Fibroblast of the conjunctiva (primary cell): ENCODE measurements at places on chromosomes 11 and 22.
A peak's percentile ranks its signal among the peaks of the same experiment; 100 is the strongest.

DNA sequence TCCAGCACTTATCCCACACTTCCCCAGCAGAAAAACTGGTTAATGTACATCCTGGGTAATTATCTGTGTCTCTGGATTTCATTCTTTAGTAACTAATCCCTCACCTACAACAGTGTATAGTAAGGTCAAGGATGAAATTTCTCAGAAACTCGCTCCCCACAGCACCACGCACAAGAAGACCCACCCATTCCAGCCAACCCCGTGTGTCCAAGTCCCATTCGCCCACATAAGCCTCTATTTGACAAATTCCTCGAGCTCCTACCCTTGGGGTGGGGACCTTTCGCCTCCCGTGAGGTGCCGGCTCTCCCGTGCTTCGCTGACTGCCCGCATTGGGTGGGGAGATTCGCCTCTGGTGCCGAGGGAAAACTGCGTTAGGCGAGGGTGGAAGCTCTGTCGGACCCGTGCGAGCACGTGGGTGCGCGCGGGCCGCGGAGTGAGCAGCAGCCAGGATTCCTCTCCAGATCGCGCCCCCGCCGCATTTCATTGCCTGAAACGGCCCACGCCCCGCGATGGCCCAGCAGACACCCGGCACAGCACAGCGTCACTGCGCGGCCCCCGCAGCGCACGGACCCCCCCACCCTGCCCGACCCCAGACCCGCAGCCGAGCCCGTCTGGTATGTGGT is 866 bp downstream of the EXPH5 start:
- DNase-seq: no peak

GRCh38 chr11:90849312-90849711 is 626.5 kb upstream of the CHORDC1 start:
- DNase-seq: no peak

GRCh38 chr22:35205961-35206360 is 51.3 kb upstream of the HMGXB4 start:
- DNase-seq: no peak

GRCh38 chr11:116730241-116730561 is 42.6 kb downstream of the BUD13 start:
- no peak for DNase-seq

GRCh38 chr22:17700778-17701177 is 62.2 kb downstream of the BCL2L13 start:
- DNase-seq: no peak

- no peak for DNase-seq
Observed at GRCh38 chr11:5690216-5690615, 626 bp downstream of the TRIM22 start.

GRCh38 chr11:61076506-61077304 is 25.6 kb upstream of the CD5 start:
- DNase-seq: no peak

GRCh38 chr11:56849250-56849649 is 100.8 kb upstream of the OR9G4 start:
- DNase-seq: no peak

GRCh38 chr22:25509374-25509791 is 55.1 kb upstream of the GRK3 start:
- DNase-seq: no peak

GRCh38 chr11:19790831-19791552 is 78.4 kb downstream of the NAV2 start:
- DNase-seq: no peak

DNA sequence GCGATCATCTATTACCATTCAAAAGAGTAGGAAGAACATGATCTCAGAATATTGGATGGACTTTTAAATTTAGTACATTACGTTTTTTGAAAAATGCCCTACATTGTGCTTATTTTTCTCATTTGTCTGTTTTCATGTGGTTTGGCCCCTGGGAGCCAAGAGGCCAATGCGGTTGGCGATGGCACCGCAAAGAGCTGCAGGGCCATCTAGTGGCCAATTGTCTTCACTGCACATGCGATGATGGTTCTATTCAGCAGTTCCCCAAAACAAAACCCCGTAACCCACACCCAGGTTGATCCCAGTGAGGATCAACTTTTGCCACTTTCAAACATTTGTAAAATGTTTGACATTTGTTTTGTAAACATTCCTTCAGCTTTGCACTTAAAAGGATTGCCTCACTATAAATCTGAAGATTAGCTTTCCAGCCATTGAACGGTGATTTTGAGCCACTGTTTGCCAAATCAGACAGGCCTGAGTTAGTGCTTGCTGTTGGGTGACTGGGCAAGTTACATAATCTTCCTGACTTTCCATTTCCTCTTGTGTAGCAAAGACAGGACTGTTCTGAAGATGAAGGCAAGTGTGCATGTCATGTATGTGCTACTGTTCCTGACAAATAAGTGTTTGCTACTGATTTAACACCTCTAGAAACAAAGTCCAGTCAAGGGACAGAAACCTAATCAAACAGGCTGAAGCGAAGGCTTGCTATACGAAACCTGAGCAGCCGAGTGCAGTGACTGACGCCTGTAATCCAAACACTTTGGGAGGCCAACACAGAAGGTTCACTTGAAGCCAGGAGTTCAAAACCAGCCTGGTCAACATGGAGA is 29.2 kb upstream of the XBP1 start:
- peak; percentile 63 for DNase-seq

DNA sequence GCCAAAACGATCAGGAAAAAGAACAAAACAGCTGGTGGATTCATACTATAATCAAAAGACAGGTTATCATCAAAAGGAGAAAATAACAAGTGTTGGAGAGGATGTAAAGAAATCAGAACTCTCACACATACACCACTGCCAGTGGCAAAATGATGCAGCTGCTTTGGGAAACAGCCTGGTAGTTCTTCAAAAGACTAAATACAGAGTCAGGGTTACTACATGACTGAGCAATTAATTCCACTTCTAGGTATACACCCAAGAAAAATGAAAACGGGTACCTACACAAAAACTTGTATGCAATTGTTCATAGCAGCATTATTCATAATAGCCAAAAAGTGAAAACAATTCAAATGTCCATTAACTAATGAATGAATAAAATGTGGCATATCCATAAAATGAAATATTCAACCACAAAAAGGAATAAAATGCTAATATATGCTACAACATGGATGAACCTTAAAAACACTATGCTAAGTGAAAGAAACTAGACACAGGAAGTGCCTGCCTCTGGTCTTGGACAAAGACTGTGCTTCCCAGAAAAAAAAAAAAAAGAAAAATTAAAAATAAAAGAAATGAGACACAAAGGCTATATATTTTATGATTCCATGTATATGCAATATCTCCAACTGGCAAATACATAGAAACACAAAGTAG is 8.3 kb downstream of the UEVLD start:
- no peak for DNase-seq

GRCh38 chr11:48103621-48104567 is 112.7 kb upstream of the OR4B1 start:
- DNase-seq: no peak

DNA sequence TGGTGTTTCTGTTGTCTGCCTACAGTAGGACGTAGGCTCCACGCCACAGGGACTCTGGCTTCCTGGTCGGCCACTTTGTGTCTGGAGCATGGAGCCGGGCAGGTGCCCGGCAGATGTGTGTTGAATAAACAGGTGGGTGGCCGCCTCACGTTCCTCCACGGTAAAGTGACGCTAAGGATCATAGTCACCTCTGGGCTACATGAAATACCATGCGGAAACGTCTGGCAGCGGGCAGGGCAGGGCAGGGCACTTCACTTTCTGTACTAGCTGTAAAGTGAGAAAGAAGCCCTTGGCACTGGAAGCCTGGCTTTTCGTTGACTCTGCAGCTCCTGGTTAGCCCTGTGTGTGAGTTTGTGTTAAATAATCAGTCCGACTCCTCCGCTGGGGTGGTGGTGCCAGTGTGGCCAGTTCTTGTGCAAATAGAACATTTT is 52.4 kb downstream of the MCM5 start:
- DNase-seq: no peak

DNA sequence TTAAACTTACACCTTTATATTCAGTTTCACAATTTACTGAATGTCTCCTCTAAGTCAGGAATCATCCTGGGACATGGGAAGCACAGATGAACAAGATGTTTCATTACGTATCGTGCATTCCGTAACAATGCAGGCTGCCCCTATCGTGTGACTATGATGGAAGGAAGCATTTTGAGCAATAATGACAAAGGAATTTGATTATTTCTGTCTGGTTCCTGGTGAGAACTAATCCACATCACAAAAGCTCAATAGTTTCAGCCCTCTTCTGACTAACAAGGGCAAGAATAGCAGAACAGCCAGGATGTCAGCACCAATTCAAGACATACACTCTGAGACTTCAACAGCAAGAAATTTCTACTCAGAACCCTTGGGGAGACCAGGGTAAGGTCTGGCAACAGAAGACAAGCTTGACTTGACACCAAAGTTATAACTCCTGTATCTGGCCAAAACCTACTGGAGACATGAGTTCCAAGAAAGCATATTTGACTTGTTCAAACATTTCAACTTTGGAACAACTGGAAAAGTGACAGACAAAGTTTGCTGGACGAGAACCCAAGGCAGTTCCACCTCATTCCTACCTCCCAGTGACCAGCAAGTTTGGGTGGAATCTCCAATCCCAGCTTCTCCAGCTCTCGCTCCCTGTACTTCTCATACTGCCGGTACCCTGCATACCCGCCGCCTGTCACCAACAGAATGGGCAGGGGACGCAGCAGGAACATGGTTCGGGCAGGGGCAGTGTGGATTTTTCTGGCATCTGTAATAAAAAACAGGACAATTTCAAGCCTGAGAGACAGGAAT is 14.3 kb downstream of the PISD start:
- DNase-seq: no peak

DNA sequence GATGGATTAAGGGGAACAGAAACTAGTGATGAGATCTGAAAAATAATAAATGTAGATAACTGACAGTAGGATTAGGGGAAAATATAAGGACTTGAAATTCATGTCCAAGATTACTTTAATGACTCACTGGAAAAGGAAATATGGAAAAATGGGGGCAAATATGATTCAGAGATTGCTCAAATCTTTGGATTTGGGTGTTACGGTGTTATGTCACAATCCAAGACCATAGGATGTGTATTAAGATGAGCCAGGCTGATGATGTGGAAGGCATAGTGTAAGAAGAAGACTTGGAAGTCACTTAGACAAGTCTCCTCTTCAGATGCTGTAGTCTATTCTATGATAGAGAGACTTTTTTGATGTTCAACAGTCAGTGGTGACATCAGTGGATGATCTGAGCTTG is 323.7 kb downstream of the LUZP2 start:
- DNase-seq: no peak

- DNase-seq: peak; percentile 96
Observed at GRCh38 chr11:122186439-122187080, 70.5 kb upstream of the BLID start.

DNA sequence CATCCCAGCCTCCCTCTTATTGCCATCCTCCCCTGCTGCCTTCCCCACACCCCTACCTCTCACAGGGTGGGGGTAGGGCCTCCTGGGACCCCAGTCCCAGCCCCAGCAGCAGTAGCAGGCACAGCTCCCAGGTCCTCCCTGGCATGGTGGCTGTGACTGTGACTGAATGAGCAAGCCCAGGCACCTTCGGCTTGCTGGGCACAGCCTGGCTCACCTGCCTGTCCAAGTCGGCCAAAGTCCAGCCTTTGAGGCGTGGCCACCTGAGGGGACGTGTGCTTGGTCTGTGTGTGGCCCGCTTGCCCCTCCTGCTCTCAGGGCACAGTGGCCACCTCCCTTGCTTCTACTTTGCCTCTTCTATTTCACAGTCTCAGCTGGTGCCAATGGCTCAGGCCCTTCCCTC is at the start of gene TREH:
TREH (minus strand) TSS at position 168 of the 400 bp plus-strand sequence; CDS start at position 145, 23 bp downstream.
- DNase-seq: no peak

DNA sequence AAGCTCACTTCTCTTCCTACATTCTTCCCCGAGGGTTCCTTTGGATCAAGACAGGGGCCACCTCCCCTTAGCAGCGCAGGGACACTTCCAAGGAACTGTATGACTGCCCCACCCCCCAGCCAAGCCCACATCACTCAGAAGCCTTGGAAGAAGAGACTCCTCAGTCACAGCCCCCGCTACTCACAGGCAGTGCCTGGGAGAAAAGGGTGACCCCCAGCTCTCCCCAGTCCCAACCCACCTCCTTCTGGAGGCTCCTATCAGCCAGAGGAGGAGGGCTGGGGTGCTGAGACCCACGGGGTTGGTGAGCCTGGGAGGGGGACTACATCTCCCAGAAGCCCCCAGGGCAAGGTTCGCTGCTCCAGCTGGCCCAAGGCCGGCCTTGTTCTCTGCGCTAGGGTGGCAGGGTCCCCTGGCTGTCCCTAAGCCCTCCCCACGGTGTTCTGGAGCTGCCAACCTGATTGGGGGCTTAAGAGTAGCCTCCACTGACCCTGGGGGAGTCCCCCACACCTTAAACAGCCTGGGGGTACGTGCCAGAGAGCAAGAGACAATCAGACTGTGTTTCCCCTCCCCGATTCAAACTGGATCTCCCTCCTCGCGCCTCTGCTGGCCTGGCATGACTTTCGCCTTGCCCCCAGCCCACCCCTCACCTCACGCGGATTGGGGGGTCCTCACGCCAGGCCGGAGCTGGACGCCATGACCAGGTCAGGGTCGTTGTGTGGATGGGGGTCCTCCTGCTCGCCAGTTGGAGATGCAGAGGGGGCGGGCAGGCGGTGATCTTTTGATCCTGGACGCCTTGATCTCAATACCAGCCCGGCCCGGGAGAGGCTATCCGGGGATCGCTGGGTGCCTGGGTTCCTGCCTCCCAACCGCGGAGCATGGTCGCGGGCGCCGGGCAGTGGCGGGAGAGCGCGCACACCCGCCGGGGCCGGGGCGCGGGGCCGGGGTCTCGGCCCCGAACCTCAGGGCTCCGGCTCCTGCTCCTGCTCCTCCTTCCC is 838 bp downstream of the BCL9L start:
- no peak for DNase-seq

DNA sequence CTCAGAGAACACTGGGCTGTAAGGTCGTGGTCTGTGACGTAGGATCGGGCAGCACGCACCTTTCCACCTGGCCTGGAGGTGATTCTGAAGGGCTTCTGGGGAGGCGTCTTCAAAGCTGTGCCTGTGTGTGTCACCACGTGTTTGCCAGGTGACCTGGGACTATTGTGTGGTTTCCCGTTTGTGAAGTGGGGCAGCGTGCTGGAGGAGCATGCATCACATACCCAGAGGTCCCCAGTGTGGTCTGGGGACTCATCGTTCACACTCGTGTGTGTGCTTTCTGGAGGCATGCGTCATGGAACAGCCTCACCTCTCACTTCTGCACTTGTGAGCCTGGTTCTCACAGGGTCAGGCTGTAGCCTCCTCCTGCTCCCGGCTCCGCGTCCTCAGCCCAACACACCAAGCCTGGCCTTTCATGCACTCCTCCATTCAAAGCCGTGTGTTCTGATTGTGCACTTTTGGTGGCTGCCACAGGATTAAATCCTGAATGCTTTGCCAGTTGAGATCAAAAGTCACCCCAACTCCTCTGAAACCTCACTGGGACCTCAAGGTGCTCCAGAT is 106.3 kb downstream of the KCNQ1OT1 start:
- no peak for DNase-seq

DNA sequence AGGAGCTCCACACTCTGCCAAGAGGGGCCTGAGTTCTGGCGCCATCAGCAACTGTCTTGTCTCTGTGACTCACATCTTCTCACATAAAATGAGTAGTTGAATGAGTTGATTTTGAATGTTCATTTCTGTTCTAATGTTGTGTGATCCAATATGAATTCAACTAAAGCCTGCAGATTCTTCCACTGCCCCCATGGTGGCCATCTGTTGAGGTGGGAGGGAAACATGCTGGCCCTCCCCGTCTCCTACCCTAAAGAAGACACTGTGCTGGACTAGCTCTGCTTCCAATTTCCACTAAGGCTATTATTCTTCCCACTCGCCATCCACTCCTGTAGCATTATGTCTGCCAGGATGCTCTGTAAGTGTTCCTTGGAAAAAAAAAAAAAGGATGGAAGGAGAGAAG is 555.6 kb upstream of the LARGE1 start:
- no peak for DNase-seq
